ENCODE measurements at places on chromosomes 2 and 18.

GRCh38 chr2:218961229-218961628 lies 1.8 kb downstream of the CDK5R2 start:
- no peak for DNase-seq
- H3K27me3 ChIP-seq, result peaks cover 17% of the 10 kb centered on the region
- H3K4me3 ChIP-seq, result no peak overlapping the region

DNA sequence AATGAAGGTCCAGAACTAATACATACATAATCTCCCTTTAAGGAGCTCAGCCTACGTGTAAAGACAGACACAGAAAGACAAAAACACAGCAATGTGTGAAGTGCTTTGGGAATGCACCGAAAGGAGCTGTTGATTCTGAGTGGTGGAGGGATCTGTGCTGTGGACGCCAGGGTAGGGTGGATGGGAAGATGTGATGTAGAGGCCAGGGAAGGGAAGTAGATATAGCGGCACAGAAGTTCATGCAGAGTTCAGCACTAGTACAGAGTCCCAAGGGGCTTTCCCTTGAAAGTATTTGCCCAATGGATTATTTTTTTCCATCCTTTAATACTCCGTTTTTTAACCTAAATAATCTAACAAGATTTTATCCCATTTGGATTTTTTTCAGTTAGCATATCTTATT lies 32.1 kb upstream of the DOCK10 start:
- H3K4me3 ChIP-seq, result no peak overlapping the region
- no peak overlapping the region for H3K27ac ChIP-seq
- DNase-seq, result no peak
- H3K4me1 ChIP-seq, result no peaks in the 10 kb centered on the region

DNA sequence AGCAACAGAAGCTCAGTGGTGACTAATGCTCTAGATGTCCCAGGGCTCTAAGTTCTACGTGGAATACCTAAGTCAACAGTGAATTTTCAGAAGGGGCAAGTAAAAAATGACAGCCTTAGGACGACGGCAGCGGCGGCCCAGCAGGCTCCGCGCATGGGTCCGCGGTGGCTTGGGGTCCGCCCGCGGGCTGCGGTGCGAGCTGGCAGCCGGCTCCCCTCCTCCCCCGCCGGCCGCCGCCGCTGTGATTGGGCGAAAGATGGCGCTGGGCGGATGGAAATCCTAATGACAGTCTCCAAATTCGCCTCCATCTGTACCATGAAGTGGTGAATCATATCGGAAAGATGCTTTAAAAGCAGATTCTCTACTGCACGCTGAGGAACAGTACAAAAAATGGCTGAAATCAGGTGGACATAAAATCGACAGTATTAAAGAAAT lies 74.7 kb downstream of the HNRNPLL start:
- H3K27ac ChIP-seq, result no peak overlapping the region
- H3K27me3 ChIP-seq, result peaks cover 3% of the 10 kb centered on the region
- no peaks in the 10 kb centered on the region for H3K4me1 ChIP-seq
- no peak for DNase-seq
- no peaks in the 10 kb centered on the region for H3K36me3 ChIP-seq

DNA sequence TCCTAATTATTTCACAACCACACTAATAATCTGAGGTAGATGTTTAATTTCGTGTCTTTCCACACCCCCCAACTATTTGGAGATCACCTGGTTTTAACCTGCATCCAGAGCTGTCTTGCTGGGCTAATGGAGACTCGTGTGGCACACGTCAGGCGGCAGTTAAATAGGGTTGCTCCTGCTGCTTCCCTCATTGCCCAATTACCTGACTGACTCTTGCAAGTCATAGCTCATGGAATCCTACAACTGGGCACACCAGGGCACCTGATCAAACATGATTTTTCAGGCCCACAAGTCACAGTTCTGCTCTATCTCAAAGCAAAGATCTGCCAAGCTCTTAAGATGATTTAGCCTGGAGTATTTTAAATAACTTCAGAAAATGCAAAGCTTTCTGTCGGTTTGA lies 1430.4 kb upstream of the ACVR2A start:
- H3K36me3 ChIP-seq, result no peaks in the 10 kb centered on the region
- H3K4me1 ChIP-seq, result no peaks in the 10 kb centered on the region
- DNase-seq, result no peak
- H3K4me3 ChIP-seq, result no peak overlapping the region
- H3K27ac ChIP-seq, result no peak overlapping the region

- H3K27me3 ChIP-seq, result no peaks in the 10 kb centered on the region
- DNase-seq, result no peak
- H3K4me1 ChIP-seq, result no peaks in the 10 kb centered on the region
- no peaks in the 10 kb centered on the region for H3K36me3 ChIP-seq
- H3K27ac ChIP-seq, result no peak overlapping the region
- no peak overlapping the region for H3K4me3 ChIP-seq
Measured at GRCh38 chr2:208549546-208550158, 143.1 kb downstream of the PTH2R start.

DNA sequence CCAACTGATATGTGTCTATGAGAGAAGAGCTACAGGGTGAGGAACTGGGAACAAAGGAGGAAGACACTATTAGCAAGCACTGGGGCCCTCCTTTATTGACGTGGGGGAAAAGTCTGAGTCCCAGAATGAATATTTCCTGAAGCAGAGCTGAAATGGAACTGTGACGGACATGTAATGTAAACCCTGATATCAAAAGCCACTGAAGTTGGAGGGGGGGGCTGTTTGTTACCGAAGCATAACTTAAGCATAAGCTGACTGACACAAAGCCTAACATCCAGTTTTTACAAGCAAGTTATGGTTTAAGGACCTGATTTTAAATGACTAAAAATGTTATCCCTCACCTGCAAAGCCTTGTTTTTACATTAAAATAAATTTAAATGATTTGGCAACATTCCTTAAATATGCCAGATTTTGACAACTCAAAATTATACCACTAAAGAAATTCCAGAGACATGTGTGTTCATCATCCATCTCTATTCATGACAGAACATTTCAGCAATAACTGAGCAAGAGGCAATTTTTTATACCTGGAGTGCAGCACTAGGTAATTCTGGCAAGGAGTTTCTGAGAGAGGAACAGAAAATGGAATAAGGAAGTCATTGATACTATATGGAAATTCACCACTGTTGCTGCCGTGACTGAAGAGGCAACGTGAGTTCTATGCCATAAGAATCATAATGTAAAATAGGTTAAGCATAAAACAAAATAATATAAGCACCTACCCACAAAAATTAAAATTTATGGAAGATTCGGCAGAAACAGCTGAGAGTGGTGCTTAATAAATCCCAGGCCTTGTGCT lies 186.0 kb downstream of the AFF3 start:
- H3K27ac ChIP-seq, result no peak overlapping the region
- H3K4me1 ChIP-seq, result no peaks in the 10 kb centered on the region
- H3K27me3 ChIP-seq, result no peaks in the 10 kb centered on the region

DNA sequence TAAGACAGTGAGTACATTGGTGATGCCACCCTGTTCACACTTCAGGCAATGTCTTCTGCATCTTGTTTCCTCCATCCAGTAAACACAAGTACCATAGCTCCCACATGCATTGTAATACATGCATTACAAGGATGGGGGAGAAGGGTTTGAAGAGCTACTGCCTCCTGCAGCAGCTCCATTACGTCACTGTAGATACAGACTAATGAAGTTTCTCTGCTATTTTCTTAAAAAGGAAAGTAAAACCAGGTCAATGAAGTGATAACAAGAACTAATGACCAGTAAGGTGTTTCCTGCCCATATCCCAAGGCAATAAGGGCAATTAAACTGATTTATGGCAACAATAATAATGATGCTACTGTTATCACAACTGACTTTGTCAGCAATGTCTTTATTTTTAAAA lies 18.2 kb upstream of the BBS5 start:
- DNase-seq, result no peak
- H3K4me3 ChIP-seq, result no peak overlapping the region
- no peak overlapping the region for H3K27ac ChIP-seq
- H3K4me1 ChIP-seq, result no peaks in the 10 kb centered on the region
- H3K36me3 ChIP-seq, result no peaks in the 10 kb centered on the region

GRCh38 chr2:42107249-42108042 lies 59.6 kb downstream of the PKDCC start:
- DNase-seq, result no peak
- H3K27me3 ChIP-seq, result no peaks in the 10 kb centered on the region
- peaks cover 90% of the 10 kb centered on the region for H3K4me1 ChIP-seq
- H3K27ac ChIP-seq, result peak overlapping the region; percentile 95
- H3K4me3 ChIP-seq, result peak overlapping the region; percentile 43

GRCh38 chr2:219282375-219282774 lies 3.2 kb downstream of the DNAJB2 start:
- peaks cover 22% of the 10 kb centered on the region for H3K4me1 ChIP-seq
- DNase-seq, result no peak
- H3K27me3 ChIP-seq, result no peaks in the 10 kb centered on the region
- H3K36me3 ChIP-seq, result peaks cover 11% of the 10 kb centered on the region
- peak overlapping the region; percentile 24 for H3K27ac ChIP-seq
- no peak overlapping the region for H3K4me3 ChIP-seq

GRCh38 chr2:100393362-100393761 lies 24.1 kb downstream of the CHST10 start:
- no peak for DNase-seq
- H3K4me3 ChIP-seq, result no peak overlapping the region
- H3K27me3 ChIP-seq, result no peaks in the 10 kb centered on the region
- no peak overlapping the region for H3K27ac ChIP-seq

DNA sequence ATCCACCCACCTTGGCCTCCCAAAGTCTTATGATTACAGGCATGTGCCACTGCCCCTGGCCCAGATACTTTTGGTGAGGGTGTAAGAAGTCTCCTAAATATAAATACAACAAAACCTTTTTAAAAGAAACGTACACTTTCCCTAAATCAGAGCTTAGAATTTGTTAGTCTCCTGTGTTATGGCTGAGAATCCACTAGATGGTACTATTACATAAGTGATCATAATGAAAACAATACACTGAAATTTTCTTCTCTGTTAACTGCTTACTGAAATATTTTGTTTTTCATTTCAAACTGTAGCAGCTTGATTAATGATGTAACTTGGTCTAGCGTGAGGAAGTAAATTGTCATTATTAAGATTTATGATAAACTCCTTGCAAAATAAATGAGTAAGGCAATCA lies 74.8 kb upstream of the FAM98A start:
- H3K36me3 ChIP-seq, result no peaks in the 10 kb centered on the region
- no peak for DNase-seq
- no peak overlapping the region for H3K27ac ChIP-seq
- H3K27me3 ChIP-seq, result no peaks in the 10 kb centered on the region

DNA sequence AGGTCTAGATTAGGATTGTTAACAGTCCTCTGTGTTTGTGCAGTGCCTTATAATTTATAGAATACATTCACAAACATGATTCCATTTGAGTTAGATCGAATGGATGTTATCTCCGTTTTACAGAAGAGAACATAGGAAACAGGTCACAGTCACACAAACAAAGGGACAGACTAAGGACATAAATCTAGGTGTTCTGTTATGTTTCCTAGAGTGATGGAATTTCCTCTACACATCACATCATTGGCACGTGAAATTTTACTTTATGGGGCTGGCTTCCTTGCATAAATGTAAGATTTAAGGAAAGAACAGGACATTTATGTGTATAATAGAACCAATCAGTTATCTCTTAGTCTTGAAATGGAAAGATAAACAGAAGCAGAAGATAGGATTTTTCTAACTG lies 6.4 kb downstream of the TRIM54 start:
- H3K4me3 ChIP-seq, result no peak overlapping the region
- DNase-seq, result no peak
- H3K4me1 ChIP-seq, result no peaks in the 10 kb centered on the region
- no peak overlapping the region for H3K27ac ChIP-seq
- H3K36me3 ChIP-seq, result no peaks in the 10 kb centered on the region

DNA sequence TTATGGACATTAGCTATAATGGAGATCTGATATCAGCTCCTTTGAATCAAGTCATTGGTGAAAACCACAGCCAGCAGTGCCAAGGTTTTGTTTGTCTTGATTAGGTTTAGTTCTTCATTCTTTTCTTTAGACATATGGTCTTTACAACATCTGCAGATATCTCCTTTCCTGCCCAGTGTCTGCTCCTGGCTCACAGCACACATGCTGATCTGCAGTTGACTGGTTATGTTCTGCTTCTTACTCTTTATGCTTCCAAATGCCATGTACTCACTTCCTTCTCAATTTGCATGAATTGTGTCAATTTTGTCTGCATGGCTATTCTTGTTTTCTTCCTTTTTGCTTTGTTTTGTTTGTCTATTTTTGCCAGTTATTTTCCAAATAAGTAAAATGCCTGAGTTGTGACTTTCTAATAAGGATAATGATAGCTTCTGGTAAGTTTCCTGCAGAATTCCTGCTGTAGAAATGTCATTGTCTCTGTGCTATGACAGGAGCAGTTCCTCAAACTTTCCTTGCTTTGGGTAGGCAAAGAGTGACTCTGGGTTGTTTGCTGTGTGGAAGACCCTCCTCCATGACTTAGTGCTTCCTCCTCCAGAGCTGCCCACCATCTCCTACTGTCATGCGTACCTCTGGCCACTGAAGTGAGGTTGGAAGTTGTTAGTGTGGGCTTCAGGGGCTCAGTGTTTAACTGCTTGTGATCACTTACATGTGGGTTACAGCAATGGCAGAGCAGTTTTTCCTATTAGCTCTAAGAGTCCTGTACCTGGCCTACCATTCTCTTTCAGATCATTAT lies 8.2 kb downstream of the ARHGAP25 start:
- H3K4me1 ChIP-seq, result peaks cover 93% of the 10 kb centered on the region
- H3K36me3 ChIP-seq, result peaks cover 3% of the 10 kb centered on the region
- DNase-seq, result no peak
- H3K4me3 ChIP-seq, result peak overlapping the region; percentile 27

- H3K27me3 ChIP-seq, result no peaks in the 10 kb centered on the region
- no peaks in the 10 kb centered on the region for H3K36me3 ChIP-seq
- DNase-seq, result no peak
- no peak overlapping the region for H3K4me3 ChIP-seq
- H3K4me1 ChIP-seq, result no peaks in the 10 kb centered on the region
- H3K27ac ChIP-seq, result no peak overlapping the region
Measured at GRCh38 chr18:9975658-9976057, 61.8 kb downstream of the VAPA start.

- H3K27ac ChIP-seq, result no peak overlapping the region
- H3K27me3 ChIP-seq, result no peaks in the 10 kb centered on the region
- H3K36me3 ChIP-seq, result no peaks in the 10 kb centered on the region
- peak; percentile 15 for DNase-seq
Measured at GRCh38 chr2:6828299-6828584, 37.5 kb downstream of the CMPK2 start.

- no peak overlapping the region for H3K4me3 ChIP-seq
- DNase-seq, result no peak
- H3K27ac ChIP-seq, result no peak overlapping the region
- H3K36me3 ChIP-seq, result no peaks in the 10 kb centered on the region
- no peaks in the 10 kb centered on the region for H3K4me1 ChIP-seq
Measured at GRCh38 chr2:215421859-215422461, 13.9 kb downstream of the FN1 start.

- no peaks in the 10 kb centered on the region for H3K27me3 ChIP-seq
- no peaks in the 10 kb centered on the region for H3K4me1 ChIP-seq
- DNase-seq, result no peak
- no peak overlapping the region for H3K27ac ChIP-seq
Measured at GRCh38 chr2:53129851-53130250, 637.8 kb upstream of the CHAC2 start.

- H3K27ac ChIP-seq, result no peak overlapping the region
- no peak overlapping the region for H3K4me3 ChIP-seq
- H3K4me1 ChIP-seq, result peaks cover 4% of the 10 kb centered on the region
- DNase-seq, result no peak
- H3K36me3 ChIP-seq, result peaks cover 7% of the 10 kb centered on the region
- H3K27me3 ChIP-seq, result no peaks in the 10 kb centered on the region
Measured at GRCh38 chr2:161190050-161190449, 29.8 kb downstream of the TANK start.

- DNase-seq, result no peak
- H3K36me3 ChIP-seq, result peaks cover 18% of the 10 kb centered on the region
- no peak overlapping the region for H3K27ac ChIP-seq
- no peak overlapping the region for H3K4me3 ChIP-seq
Measured at GRCh38 chr2:233153146-233153798, 93.1 kb downstream of the INPP5D start.

GRCh38 chr2:128311216-128311754 lies 7.4 kb downstream of the HS6ST1 start:
- peaks cover 5% of the 10 kb centered on the region for H3K4me1 ChIP-seq
- H3K27ac ChIP-seq, result no peak overlapping the region
- peaks cover 3% of the 10 kb centered on the region for H3K36me3 ChIP-seq
